ENCODE measurements at places on chromosomes 7 and 10.

- DNase-seq: peak; percentile 83
Measured at GRCh38 chr10:5775685-5776084, 37.5 kb downstream of the GDI2 start.

GRCh38 chr10:25261558-25261957, 86.8 kb downstream of the GPR158 start:
- DNase-seq: no peak

DNA sequence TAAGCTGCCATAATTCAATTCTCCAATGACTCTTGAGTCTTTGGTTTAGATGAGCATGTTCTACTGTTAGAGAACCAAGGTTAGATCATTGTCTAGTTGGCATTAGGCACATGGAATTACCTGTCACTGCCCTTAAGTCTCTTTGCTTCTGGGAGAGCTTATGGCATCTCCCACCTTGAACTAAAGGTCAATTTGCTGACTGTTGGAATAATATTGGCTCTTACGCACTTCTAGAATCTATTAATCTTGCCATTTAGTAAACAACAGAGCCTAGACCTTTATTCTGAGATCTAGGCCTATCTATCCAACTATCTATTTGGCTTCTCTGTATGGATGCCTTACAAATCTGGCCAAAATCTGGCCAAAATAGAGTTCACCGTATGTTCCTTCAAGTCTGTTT, 232.0 kb downstream of the STK31 start:
- DNase-seq: no peak

DNA sequence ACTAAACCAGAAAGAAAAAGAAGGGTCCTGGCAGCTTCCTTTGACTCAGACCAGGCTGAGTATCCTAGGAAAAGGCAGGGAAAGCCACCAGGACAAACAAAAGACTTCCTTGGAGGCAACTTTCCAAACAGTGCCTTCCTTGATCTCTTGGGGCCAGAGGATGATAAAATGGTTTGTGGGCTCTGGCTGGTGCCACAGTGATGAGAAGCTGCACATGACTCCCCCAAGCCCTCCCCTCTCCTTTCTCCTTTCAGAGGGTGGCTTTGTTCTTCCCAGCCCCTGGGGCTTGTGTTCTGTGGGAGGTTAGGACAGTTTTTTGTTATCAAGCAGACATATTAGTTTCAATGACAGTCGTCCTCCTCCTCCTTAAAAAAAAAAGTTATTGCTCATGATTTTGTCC, 183.2 kb downstream of the SEM1 start:
- DNase-seq: no peak

DNA sequence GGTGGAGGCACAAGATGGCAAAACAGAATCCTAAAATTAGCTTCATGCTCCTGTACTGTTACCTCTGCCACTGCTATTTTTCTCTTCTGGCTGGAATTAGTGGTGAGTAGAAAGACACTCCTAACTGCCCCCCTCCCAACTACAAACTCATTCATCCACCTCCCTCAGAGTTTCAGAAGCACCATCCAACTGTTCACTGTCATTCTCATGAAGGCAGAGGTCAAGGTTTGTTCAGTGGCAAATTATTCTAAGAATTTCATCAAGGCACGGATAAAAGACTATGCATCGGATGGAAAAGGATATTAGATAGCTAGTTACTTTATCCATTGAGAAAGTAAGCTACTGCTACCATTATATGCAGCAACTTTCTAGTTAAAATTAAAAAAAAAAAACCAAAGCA, 59.7 kb downstream of the LRGUK start:
- no peak for DNase-seq

GRCh38 chr10:115321360-115321759, 228.2 kb downstream of the ATRNL1 start:
- DNase-seq: no peak

DNA sequence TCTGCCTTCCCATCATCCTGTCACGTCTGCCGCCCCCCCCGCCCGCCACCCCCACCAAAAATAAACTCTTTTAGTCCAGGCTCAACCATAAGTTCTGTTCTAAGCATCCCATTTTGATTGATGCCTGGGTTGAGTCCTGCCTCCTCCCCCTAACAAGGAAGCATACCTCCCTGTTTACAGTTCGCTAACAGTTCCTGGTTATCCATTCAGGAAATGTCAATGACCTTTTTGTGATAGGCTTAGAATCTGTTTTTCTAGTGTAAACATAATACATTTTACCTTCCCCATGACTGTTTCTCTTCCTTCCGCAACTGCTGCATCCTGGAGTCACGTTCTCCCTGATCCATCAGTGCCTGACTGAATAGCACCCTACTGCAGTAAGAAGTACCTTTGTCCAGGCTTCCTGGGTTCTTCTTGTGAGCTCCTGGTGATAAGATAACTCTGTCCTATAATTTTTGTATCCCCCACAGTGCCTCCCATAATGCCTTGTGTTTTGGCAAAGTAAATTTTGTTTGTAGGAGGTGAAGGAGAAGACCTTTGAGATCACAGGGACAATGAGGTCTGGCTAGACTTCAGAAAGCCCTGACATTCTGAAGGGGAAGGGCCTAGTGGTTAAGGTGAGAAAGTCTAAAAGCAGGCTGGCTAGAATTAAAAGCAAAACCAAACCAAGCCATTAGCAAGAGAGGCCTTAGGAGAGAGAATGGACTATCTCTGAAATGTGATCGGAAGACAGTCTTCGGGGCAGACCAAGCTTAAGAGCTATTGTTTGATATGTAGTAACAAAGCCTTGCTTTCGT, 7.3 kb downstream of the AGFG2 start:
- no peak for DNase-seq

DNA sequence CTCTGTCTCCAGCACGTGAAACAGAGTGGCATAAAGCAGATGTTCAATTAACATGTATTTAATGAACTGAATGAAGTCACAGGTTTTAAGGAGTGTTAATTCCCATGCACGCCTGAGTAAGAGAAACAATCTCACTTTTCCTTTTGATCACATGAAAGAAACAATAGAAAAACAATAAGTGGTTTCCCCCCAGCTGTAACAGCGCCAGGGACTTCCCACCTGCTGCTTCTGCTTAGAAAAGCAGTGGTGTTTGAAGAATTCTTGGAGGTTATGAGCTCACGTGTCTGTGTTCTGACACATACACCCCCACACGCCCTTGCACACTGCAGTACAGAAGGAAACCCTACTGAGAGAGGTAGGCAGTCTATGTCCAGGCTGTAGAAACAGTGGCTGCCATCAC, 51.3 kb upstream of the FRMD4A start:
- no peak for DNase-seq

- no peak for DNase-seq
Measured at GRCh38 chr7:129665013-129665401, 53.5 kb downstream of the NRF1 start.

DNA sequence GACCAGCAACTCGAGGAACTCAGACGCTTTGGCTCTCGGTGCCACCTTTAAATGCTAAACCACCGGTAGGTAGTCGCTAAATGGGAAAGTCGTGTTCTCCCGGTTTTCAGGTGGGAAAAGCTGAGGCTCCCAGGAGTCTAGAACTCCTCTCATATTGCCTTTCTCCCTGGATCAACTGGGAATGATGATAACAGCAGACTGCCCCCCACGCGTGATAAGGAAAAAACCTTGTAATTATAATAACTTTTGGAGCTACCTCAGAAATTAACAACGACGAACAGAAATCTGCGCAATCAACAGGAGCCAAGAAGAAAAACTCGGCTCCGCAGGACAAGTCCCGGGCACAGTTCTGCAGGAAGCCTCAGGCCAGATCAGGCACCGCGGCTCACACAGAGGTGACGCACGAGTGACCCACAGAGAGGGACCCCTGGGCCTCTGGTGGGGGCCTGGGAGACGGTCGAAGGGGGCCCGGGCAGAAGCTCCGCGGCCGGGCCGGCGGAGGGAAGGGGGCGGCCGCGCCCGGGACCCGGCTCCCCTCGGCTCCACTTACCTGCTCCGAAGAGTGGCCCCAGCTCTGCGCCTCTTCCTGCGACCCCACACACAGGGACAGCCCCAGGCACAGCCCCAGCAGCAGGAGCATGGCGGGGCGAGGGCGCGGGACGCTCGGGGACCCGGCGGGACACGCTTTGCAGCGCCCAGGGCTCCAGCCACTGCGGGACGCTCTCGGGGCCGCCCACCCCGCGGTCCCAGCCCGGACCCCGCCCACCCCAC, at the start of gene ITIH5:
ITIH5 (minus strand) TSS at position 714 of the 771 bp plus-strand sequence; CDS start at position 640, 74 bp downstream.
- no peak for DNase-seq

GRCh38 chr7:42026622-42027197, 210.3 kb downstream of the GLI3 start:
- no peak for DNase-seq

All from effector CD4-positive, alpha-beta T cell (primary cell).